ENCODE measurements at places on chromosomes 5 and 9.

DNA sequence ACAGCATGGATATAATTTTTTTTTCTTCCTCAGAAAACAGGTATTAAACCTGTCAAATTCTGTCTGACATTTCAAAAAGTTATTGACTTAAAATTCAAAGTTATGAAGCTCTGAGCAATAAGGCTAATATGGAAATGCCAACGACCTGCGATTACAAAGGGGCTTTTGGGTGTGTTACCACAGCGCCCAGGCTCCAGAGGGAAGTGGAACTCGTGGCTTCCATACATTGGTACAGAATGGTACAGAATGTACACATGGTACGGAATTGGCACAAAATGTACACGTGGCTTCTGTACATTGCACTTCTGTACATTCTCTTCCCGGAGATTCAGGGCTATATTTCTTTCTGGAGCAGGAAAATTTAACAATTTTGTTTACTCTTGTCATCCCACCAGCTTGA lies 225.1 kb upstream of the TBCA start:
- no peak for DNase-seq

GRCh38 chr9:123420592-123421111 lies 64.7 kb downstream of the CRB2 start:
- DNase-seq = no peak

- DNase-seq = no peak
Measured at GRCh38 chr9:37121881-37122280, 1.5 kb downstream of the ZCCHC7 start.

DNA sequence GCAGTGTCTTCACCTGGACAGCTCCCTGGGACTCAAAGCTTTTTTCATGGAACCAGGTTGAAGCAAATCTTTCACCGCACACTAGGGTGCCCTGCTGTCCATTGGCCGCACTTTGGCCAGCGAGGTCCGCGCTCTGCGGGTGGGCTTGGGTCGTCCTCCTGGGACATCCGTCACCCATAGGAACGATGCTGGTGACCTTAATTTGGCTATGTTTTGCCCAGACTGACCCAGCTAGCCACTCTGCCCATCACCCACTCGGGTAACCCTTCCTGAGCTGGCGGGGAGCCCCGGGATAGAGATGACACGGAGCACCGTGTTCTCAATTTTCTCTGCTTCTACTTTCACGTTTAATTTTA lies 25.9 kb downstream of the ZDHHC11B start:
- DNase-seq = no peak

- DNase-seq = no peak
Measured at GRCh38 chr5:94623011-94623410, 4.5 kb downstream of the SLF1 start.

- DNase-seq = no peak
Measured at GRCh38 chr5:177036443-177036842, 13.9 kb downstream of the ZNF346 start.

- no peak for DNase-seq
Measured at GRCh38 chr5:159504857-159505304, 174.6 kb upstream of the IL12B start.

DNA sequence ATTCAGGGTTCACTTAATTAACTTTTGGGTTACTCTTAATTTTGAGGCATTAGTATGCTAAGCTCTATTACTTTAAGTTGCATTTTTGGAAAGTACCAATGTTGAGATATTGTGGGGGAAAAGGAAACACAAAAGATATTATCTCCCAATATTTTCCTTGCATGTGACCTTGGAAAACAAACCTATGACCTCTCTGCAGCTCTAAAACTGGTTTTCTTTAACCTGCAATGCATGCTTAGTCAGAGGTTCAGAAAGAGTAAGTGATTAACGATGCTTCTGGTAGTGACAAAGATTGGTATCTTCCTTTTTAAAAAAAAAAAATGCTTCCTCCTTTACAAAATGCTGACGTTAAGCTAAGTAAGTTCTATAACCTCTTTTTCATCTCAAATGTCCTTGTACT lies 44.9 kb upstream of the CDH18 start:
- DNase-seq = no peak

DNA sequence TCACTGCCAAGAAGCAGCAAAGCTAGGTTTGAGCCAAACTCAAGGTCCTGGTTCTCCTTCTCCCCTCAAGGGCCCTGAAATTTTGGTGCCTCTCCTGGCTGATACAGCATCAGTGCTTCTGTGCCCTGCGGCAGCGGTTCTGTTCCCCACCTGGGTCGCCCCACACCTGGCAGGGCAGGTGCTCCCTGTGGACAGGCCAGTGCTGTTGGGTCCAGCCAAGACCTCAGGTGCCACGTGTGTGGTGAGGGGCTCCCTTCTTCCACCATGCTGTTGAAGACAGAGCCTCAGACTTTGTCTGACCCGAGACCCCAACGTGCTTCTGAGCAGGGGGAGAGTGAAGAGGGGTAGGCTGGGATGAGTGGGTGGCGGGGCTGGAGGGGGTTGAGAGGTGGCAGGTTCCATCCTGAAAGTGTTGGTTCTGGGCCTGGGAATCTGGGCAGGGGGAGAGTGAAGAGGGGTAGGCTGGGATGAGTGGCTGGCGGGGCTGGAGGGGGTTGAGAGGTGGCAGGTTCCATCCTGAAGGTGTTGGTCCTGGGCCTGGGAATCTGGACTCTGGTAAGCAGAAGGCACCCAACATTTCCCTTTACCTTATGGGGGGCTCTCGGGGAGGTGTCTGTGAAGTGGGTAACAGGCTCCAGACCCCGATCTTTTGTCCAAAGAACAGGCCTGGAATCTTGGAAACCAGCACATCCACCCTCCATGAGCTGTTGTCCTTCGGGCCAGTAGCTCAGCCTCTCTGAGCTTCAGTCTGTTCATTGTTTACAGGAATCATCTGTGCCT lies 2.3 kb downstream of the PLEKHG4B start:
- DNase-seq = no peak

GRCh38 chr5:142692321-142692894 lies 6.5 kb upstream of the FGF1 start:
- DNase-seq = no peak

DNA sequence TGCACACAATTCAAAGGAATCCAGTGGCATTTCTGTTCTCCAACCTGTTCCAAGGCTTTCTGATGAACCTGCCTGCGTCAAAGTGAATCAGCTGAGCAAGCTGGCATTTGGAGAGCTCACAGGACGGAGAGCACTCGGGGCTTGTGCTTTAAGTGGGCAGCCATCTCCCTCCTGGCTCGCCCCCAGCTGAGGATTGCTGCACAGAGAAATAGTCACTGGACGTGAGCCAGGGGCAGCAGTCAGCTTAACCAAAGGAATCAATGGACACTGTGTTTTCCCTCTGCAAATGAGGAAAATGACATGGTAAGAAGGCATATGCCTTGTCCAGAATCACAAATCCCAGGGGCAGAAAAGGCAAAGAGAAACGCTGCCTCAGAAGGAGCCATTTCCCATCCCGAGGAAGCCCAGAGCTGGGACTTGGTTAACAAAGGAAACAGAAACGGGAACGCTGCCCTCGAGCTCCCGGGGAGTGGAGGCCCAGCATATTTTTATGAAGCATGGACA lies 299.4 kb downstream of the ZSWIM6 start:
- DNase-seq = no peak

- DNase-seq = no peak
Measured at GRCh38 chr5:68265347-68265746, 49.8 kb downstream of the PIK3R1 start.

DNA sequence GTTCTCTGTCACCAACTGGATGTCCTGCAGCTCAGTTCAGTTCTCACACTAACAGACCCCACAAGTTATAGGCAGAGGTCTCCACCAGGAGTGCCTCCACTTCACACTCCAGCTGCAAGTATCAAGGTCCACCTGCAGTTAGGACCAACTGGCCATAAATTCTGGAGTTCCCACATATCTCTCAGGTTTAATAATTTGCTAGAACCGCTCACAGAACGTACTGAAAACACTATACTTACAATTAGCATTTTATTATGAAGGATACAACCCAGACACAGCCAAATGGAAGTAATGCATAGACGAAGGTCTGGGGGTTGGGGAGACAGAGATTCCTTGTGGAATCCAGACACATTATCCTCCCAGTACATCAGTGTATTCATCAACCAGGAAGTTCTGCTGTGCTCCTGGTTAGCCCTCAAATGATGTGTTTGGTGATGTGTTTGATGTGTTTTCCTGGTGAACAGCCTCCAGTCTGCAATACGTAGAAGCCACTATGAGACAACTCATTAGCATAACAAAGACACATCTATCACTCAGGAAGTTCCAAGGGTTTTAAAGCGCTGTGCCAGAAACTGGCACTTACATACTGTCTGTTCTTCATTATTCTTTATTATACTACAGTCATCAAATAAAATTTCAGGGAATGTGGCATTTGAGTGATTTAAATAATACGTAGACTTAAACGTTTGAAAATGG lies 25.4 kb downstream of the OGN start:
- no peak for DNase-seq

- no peak for DNase-seq
Measured at GRCh38 chr5:149702934-149703646, 27.0 kb upstream of the PPARGC1B start.

- no peak for DNase-seq
Measured at GRCh38 chr5:163978897-163979296, 473.5 kb downstream of the MAT2B start.

DNA sequence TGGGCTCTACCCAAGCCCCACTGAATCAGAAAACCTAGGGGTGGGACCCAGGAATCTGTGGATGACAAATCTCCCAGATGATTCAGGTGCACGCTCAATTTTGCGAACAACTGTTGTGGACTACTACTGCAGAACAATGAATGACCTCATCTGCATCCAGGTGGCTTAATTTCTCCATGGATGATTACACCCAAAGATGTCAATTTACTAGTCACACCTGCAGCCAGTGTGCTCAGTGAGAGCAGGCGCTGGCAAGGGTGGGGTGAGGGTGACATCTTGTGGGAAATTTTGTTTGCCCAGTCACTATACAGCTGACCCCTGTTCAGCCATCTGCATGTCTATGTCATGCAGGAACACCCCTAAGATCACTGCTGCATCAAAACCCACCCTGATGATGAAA lies 118.2 kb downstream of the ENTREP1 start:
- DNase-seq = no peak

- DNase-seq = no peak
Measured at GRCh38 chr5:169013846-169014245, 287.1 kb downstream of the SLIT3 start.

GRCh38 chr9:116924462-116925110 lies 237.5 kb downstream of the TRIM32 start:
- DNase-seq = no peak

DNA sequence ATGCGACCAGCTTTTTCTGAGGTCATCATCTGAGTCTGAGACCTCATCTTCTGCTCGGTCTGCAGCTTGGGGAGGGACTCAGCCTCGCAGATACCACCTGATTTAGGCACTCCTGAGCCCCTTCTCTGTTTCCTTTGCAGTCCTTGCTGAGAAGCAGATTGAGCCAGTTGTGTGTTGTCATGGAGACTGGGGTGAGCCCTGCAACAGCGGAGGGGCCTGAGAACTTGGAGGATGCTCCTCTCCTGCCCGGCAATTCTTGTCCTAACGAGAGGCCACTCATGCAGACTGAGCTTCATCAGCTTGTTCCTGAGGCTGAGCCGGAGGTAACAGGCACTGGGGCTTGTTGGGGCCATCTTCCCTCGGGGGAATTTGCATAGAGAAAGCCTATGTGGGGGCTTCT lies 19.2 kb downstream of the TEX53 start:
- no peak for DNase-seq

- no peak for DNase-seq
Measured at GRCh38 chr5:161431963-161432362, 114.6 kb downstream of the GABRB2 start.

DNA sequence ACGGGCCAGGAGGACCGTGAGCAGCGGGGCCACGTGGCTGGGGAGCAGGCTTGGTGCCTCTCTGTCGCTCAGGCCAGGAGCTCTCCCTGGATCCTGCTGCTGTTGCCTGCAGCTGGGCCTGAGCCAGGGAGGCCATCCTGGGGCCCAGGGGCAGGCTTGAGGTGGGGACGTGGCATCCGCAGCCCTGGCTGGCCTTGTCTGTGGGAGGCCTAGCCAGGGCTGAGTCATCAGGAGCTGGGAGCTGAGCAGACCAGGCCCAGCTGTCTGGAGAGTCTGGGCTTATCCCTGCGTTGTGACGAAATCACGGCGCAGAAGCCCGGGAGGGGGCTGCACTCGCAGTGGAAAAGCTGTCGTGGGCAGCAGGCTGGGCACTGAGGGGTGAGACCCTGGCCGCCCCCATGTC lies 138.8 kb upstream of the COL5A1 start:
- no peak for DNase-seq

DNA sequence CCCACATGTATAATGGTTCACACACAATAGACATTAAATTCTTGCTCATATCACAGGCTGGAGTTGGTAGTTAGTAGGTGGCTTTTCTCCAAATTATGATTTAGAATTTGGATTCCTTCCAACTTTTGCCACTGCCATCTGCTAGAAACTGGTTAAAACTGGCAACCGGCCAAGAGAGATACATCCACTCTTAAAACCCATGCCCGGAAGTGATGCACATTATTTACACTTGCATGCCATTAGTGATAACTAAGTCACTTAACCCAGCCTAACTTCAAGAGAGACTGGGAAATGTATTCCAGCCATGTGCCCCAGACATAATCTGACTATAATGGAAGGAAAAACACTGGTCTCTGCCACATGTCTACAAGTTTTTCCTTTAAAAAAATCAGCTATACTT lies 395.7 kb upstream of the SEMA6A start:
- DNase-seq = no peak

DNA sequence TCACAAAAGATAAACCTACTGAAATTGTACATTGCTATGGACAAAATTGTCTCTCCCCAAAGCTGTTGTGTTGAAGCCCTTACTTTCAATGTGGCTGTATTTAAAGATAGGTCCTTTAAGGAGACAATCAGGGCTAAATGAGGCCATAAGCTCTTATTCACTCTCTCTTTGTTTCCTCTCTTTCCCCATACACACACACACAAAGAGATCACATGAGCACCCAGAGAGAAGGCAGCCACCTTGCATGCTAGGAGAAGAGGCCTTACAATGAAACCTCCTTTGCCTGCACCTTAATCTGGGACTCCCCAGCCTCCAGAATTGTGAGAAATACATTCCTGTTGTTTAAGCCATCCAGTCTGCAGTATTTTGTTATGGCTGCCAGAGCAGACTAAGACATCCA lies 1295.6 kb upstream of the CDH6 start:
- no peak for DNase-seq

GRCh38 chr5:34550247-34550646 lies 105.9 kb upstream of the RAI14 start:
- no peak for DNase-seq

GRCh38 chr5:148412124-148412523 lies 28.4 kb downstream of the FBXO38 start:
- DNase-seq = no peak

GRCh38 chr5:7425830-7426229 lies 29.9 kb downstream of the ADCY2 start:
- DNase-seq = no peak

GRCh38 chr9:30845136-30845535 lies 1539.3 kb upstream of the ACO1 start:
- DNase-seq = no peak

GRCh38 chr9:131593091-131593820 lies 47.9 kb downstream of the PRRT1B start:
- DNase-seq = no peak

DNA sequence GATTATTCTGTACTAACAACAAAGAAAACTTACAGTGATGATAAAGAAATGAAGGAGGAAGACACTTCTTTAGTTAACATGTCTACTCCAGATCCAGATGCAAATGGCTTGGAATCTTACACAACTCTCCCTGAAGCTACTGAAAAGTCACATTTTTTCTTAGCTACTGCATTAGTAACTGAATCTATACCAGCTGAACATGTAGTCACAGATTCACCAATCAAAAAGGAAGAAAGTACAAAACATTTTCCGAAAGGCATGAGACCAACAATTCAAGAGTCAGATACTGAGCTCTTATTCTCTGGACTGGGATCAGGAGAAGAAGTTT lies 67.9 kb downstream of the VCAN start:
- DNase-seq = no peak
